Stimulated activated CD8-positive, alpha-beta memory T cell treated with anti-CD3 and anti-CD28 coated beads, Interleukin-15, amount 100 ng/mL, for 48 hours (primary cell): ENCODE measurements at places on chromosomes 5 and 9.
A peak's percentile ranks its signal among the peaks of the same experiment; 100 is the strongest.

DNA sequence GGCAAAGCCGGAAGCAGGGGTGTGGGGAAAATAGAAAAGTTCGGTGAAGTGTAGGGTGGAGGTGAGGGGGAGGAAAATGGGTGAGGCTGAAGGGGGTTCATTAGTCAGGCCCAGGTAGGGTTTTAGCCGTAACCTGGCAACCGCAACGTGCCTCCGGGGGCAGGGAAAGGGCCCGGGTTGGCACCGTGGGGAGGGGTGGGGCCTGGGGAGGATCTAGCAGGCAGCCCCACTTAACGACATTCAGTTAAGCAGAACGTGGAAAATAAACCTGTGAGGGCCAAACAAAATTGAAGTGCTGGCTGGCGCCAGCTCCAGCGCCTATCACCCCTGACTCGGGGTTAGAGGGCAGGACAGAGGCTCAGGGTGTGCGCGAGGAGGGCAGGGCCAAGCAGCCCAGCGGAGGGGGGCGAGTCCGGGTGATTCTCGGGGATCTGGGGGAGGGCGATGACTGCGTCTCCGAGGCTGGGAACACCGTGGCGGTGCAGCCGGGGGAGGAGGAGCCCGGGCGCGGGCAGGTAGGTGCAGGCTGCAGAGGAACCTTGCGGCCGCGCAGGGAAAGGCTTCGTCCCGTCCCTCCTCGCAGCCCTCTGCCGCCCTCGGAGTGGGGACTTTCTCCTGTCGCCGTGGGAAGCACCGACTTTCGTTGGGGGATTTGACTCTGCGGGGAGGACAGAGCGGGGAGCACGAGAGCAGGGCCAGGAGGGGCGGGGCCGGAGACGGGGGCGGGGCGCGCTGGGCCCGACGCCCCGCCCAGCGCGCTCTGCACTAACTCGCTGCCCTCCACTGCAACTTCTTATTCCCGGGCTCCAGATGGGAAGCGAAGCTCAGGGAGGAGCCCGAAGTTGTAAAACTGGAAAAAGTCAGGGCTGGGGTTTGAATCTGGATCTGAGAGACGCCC lies 5.1 kb downstream of the RGS14 start:
- DNase-seq = peak; percentile 73

GRCh38 chr5:59416451-59416850 lies 477.1 kb downstream of the PDE4D start:
- DNase-seq = no peak

DNA sequence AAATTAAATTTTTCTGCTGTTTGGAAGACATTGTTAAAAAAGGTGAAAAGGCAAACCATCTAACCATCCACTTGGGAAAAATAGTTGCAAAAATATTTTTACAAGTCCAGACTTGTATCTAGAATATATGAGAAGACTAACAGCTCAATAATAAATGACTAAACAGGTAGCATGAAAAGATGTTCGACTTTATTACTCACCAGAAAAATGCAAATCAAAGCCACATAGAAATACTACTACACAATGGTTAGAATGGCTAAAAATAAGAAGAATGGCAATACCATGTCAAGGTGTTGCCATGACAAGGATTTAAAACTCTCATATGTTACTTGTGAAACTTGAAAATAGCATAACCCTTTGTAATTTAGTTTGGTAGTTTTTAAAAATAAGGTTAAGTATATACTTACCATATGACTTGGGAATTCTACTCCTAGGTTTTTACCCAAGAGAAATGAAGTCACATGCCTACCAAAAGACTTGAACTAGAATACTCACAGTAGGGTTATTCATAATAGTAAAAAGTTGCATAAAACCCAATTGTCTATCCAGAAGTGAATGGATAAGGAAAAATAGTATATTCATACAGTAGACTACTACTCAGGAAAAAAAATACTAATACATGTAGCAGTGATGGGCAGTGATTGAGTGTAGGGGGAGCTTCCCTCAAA lies 93.8 kb downstream of the VPS13A start:
- no peak for DNase-seq

GRCh38 chr5:80736730-80737129 lies 81.9 kb upstream of the DHFR start:
- no peak for DNase-seq

DNA sequence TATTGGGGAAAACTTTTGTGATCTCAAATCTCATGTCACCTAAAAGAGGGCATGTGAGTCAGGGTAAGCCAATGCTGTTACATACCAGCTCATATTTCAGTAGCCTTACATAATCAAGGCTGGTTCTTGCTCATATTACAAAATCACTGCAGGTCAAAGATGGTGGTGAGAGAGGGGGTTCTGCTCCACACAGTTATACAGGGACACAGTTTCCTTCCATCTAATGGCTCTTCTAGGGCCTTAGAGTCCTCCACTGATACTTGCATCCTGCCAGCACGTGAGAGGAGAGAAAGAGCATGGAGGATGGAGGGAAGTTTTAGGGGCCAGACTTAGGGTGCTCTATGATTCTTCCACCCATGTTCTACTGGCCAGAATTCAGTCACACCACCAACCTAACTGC lies 130.0 kb downstream of the LIFR start:
- no peak for DNase-seq

DNA sequence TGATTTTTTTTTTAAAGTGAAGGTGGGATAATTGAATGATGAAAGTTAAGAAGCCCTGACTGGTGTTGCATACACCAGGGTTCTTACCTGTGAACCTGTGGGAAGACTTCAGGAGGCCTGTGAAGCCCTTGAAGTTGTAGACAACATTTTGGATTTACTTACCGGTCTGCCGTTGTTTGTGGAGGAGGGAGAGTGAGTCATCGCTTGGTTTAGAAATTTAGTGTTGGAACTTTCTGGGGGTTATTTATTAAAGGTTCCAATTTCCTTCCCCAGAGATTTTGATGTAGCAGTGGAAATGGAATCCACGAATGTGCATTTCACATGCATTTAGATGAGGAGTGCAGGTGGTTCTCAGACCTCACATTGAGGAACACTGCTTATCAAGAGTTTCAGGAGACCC lies 49.6 kb downstream of the ARHGAP26 start:
- no peak for DNase-seq

GRCh38 chr5:174045470-174046025 lies at the start of gene NSG2:
TSS of gene NSG2 (plus strand) at chr5:174045706. CDS start at chr5:174046756, 1,050 bp downstream.
- DNase-seq = peak; percentile 8

GRCh38 chr9:107972346-107972745 lies 482.8 kb upstream of the KLF4 start:
- no peak for DNase-seq

DNA sequence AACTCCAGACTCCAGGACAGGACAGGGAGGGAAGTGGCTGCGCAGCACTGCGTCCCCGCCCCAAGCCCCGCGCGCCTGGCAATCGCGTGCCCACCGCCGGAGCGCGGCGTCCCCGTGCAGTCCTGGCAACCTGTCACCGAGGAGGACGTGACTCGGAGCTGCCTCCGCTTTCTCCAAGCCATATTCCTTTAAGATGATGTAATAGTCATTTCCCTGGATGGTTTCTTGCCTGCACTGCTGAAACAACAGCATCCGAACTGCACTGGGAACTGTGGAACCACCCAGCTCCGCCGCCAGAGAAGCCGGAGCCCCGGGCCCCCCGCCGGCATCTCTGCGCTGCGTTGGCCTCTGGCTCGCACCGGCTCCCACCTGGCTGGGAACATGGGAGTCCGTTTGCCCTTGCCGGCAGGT lies 34.5 kb downstream of the KCTD16 start:
- DNase-seq = no peak

- DNase-seq = no peak
These were observed 213.1 kb downstream of the AGTPBP1 start for GRCh38 chr9:85528607-85529006.

GRCh38 chr5:168798065-168799023 lies 219.2 kb upstream of the PANK3 start:
- no peak for DNase-seq

GRCh38 chr9:14250794-14251153 lies 63.2 kb downstream of the NFIB start:
- DNase-seq = no peak

GRCh38 chr9:33116860-33117259 lies 40.4 kb upstream of the SMU1 start:
- DNase-seq = no peak

GRCh38 chr9:137759117-137759516 lies 118.5 kb upstream of the CACNA1B start:
- DNase-seq = no peak
